ENCODE measurements at places on chromosomes 7 and 10. TPM values are rescaled to one million over a fixed set of nuclear protein-coding genes. Genes with fewer than 3 reads are reported as not detected.

The ASB13 gene
- total RNA-seq = 18.4 TPM

The UCMA gene
- total RNA-seq = not detected

The CALD1 gene
- 807 TPM for total RNA-seq

The PRLHR gene
- not detected for total RNA-seq

The CAMK1D gene
- total RNA-seq = 13.7 TPM

The SPDYE1 gene
- not detected for total RNA-seq

The ENKUR gene
- total RNA-seq = 1.6 TPM

The CYP51A1 gene
- 49.2 TPM for total RNA-seq

The MOSPD3 gene
- 24.5 TPM for total RNA-seq

The TRIM74 gene
- 1.5 TPM for total RNA-seq

The CC2D2B gene
- total RNA-seq = 0.46 TPM

The LLCFC1 gene
- not detected for total RNA-seq

The GCK gene
- not detected for total RNA-seq

The CYP26C1 gene
- not detected for total RNA-seq
